ENCODE measurements at places on chromosomes 2 and 18.

DNA sequence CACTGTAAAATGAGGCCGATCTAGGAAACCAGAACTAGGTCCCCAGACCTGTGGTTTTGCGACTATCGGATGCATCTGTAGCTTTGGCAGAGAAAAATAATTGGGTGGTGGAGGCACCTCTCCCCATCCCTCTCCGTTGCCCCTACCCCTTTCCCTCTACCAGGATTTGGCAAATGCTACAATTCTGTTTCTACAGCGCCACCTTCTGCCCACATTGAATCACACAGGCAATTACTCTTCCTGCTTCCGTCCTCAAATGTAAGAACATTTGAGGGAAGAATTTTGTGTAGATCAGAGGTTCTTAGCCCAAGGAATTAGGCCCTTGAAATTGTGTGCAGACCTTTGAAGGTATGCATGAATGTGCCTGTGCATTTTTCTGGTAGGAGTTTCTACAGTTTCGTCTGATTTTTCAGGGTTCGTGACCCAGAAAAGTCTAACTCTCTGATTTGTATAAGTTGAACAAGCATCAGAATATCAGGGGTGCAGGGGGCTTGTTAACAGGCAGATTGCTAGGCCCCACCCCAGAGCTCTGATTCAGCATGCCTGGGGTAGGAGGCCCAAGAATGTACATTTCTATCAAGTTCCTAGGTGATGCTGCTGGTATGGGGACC lies 11.2 kb downstream of the ATP6V1B1 start:
- peak; percentile 57 for DNase-seq

- no peak for DNase-seq
Measured at GRCh38 chr2:119316066-119316465, 50.6 kb downstream of the C2orf76 start.

DNA sequence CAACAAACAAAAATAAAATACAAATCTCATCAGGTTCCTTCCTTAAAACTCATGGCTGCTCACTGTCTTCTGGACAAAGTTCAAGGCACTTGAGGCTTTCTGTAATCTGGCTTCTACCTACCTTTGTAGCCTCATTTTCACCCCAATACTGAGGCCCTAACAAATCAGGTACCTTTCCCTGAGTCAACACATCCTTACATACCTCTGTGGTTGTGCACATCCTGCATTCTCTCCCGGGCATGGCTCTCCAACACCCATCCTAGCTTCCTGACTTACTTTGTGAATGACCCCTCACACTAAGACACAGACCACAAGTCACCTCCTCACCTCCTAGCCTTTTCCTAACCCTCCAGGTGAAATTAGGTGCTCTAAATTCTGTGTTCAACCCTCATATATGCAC lies 190.9 kb downstream of the PID1 start:
- no peak for DNase-seq

DNA sequence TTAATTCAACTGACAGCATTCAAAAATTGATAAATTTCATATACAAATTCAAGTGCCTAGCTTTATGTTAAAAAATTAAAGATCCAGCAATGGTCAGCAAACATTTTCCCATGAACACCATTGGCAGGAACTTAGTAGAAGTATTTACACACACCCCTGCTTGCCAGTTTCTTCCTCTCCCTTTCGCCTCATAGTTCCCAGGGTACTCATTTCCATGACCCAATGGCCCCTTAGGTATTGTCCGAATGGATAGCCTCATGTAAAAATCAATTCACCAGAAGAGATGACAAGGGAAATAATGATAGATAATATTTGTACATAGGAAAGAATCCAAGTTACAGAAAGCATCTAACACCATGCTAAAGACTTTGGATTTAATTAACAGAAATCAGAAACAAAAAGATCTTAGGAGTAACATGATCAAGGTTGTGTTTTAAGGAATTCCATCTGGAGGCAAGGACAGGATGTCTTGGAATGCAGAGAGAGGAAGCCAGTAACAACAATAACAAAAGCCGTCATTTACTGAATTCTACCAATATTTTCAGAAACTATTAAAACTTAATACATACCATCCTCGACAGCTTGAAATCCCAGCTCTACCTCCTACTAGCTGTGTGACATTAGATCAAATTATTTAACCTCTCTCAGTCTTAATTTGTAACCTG lies 423.0 kb downstream of the IRS1 start:
- DNase-seq, result no peak

- no peak for DNase-seq
Measured at GRCh38 chr2:193668557-193669323, 1474.0 kb upstream of the TMEFF2 start.

- no peak for DNase-seq
Measured at GRCh38 chr18:74892066-74892627, 294.5 kb downstream of the ZNF407 start.

DNA sequence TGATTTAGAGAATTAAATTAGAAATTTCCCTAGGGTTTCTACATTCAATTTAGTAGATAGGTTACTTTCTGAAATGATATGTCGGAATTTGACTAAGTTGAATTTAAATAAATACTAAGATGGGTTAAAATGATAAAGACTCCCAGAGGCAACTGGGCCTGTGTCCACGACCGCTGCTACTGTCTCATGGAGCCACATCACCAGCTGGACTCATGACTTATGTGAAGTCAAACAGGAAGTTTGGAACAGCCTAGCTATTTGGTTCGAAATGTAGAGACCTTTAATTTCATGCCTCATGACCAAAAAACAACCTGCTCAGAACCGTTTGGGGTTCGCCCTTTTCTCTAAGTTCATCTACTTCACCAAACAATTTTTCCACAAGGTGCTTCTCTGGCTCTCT lies 22.2 kb downstream of the GRHL1 start:
- DNase-seq, result no peak

DNA sequence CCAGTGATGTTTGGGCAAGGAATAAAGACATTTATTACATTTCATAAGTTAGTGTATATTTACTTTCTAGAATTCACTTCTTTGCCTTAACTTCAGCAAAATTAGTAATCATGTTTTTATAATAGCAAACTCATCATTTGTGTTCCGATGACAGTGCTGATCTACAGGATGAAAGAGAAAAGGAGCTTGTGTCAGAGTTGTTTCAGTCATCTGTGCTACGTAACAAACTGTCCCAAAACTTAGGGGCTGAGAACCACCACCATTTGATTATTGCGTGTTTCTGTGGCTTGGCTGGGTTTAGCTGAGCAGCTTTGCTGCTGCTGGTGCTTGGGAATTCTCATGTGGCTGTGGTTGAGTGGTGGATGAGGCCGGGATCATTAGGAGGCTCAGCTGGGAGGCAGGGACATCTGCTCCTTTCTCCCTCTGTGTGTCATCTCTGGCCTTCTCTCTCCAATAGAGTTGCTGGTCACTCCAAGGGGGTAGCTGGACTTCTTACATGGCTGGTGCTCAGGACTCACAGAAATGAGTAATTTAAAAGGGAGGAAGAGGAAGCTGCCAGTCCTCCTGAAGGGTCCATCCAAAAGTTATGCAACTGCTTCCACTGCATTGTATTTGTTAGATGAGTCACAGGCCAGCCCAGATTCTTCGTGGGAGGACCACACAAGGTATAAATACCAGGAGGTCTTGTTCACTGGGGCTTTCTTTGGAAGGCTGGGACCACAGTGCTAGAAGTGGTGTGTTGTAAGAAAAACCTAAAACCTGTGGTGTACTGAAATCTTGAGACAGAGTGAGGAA lies 43.4 kb upstream of the HAAO start:
- DNase-seq, result no peak

GRCh38 chr18:7370375-7370774 lies 139.5 kb downstream of the LRRC30 start:
- no peak for DNase-seq

GRCh38 chr2:121034551-121034950 lies 250.5 kb downstream of the TFCP2L1 start:
- no peak for DNase-seq

DNA sequence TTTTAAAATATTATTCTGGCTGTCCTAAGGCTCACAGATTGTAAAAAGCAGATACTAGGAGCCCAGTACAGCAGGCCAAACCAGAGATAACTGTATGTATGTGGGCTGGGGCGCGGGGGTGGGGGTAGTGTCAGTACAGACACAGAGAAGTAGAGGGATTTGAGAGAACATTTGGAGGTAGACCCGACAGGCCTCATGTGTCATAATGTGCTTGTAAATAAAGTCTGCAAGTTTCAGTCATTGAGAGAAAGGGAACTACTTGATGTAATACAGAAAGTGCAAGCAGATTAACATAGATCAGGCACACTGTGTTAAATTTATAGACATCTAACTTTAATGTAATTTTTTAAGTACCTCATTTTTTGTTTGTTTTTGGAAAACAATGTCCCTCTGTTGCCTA lies 7.4 kb upstream of the POLI start:
- DNase-seq, result no peak

DNA sequence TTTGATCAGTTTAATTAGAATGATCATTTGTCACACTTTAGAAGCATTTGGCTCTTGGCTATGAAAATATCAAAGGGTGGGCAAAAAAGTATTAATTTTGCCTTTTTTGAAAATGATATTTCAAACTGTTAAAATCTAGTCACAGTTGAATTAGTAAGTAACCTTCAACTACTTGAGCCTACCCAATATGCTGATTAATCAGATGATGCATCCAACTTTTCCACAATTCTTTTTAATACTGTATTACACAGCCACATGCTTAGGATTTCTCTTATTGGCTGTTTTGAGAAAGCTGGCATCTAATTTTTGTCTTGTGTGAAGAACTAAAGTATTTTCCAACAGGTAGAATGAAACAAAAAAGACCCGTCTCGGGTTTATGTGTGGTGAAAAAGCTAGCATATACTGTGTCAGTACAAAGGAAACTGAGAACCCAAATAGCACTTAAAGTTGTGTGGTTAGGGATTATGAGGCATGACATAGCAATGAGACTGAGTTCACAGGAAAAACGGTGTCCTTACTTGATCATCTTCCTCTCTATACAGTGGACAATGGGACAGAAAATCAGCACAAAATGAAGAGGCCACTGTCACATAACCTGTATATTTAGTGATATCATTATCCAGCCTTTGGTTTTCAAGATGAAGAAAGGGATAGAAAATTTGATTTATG lies 11.7 kb downstream of the OSBPL6 start:
- DNase-seq, result no peak

DNA sequence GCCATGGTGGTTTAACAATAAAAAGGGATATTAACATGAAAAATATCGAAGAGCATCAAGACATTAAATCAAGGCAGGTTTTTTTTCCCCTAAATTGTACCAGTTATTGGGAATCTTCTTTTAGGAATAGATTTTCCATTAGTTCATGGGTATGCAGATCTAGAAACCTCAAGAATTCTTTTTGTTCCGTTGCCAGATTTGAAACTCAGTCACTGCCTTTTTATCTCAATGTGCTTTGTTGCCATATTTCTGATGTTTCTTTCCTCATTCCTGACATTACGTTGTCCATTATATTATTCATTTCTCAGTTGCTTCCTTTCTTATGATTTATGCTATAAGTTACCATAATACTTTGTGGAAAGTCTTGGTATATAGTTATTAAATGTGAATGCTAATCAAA lies 162.2 kb downstream of the CD226 start:
- DNase-seq, result no peak

- DNase-seq, result no peak
Measured at GRCh38 chr18:48027401-48027963, 97.0 kb upstream of the SMAD2 start.

GRCh38 chr2:188852772-188853171 lies 121.4 kb upstream of the COL3A1 start:
- no peak for DNase-seq

DNA sequence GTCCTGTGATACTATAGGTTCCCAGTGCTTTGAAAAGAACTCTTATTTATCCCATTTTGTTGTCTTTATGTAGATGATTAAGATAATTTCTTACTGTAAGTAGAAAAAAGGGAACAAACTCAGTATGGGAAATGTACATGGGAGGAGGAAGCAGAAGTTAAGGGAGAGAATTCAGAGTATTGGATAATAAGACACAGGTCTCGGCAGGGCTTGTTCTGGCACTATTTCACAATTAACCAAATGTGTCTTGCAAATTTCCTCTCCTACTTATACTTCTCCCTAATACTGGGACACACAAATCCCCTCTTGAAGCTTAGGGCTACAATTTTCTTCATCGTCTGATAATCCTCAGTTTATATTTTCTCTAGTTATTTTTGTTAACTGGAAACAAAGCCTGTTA lies 744.0 kb downstream of the ADCYAP1 start:
- DNase-seq, result no peak

DNA sequence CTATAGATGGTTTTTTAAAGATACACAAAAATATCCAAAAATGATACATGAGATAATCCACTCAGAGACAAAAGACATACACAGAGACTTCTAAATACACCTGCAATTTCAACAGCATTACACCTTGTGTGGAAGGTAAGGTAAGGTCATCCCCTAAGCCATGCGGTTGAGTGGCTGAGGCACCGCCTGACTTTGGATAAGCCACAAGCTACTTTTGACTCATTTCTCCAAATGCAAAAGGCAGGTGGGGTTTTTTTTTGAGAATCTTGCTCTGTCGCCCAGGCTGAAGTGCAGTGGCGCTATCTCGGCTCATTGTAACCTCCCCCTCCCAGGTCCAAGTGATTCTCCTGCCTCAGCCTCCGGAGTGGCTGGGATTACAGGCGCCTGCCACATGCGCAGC lies 13.1 kb downstream of the AP1S3 start:
- no peak for DNase-seq

DNA sequence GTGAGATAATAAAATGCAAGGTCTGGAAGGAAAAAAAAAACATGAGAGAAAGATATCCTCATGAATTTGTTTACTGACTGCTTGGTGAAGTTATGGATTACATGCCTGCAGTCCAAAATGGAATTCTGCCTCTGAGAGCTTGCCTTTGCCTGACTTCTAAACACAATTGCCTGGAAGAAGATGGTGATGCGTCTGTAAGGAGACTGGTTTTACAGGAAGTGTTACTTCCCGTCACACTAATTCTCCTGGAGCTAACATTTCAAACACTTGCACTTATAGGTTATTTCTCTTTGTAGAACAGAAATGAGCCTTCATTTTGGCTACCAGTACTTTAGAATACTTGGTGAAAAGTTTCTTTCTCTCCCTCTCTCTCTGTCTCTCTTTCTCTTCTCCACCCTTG lies 884.3 kb downstream of the TSN start:
- no peak for DNase-seq

- no peak for DNase-seq
Measured at GRCh38 chr2:164023896-164024295, 288.1 kb upstream of the FIGN start.

DNA sequence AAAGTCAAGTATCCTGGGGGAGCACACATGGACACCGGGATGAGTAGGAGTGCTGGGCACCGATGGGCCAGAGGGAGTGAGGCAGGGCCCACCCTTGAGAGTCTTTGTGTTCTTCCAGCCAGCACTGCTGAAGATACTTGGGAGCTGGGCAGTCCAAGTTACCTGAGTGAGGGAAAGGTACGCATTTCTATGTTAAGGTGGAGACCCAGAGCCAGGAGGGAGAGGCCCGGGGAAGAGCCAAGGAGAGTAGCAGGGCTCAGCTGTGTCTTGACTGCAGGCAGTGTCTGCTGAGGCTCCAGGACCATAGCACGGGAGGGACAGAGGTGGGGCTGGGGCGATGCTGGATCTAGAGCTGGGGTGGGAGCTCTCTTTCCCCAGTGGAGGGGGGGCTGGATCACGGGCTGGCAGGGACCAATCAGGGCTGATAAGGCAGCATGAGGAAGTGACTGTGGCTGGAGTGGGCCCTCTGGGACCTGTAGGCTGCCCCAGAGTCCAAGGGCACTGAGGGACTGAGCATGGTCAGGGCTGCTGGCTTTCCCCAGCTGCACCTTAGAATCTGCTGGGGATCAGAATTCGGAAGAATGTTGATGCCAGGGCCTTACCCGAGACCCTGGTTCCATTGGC lies 289.2 kb downstream of the PHLPP1 start:
- peak; percentile 38 for DNase-seq
